ENCODE measurements at places on chromosomes 3 and 15. TPM values are rescaled to one million over a fixed set of nuclear protein-coding genes. Genes with fewer than 3 reads are reported as not detected.

GRCh38 chr3:53163444-53164387, 2.7 kb downstream of the PRKCD start:
- H3K36me3 ChIP-seq: no peaks in the 10 kb centered on the region
- no peak overlapping the region for H3K27ac ChIP-seq
- peaks cover 14% of the 10 kb centered on the region for H3K4me1 ChIP-seq
- peak overlapping the region; percentile 77 for H3K4me3 ChIP-seq
- H3K27me3 ChIP-seq: peaks cover 17% of the 10 kb centered on the region
- DNase-seq: no peak

DNA sequence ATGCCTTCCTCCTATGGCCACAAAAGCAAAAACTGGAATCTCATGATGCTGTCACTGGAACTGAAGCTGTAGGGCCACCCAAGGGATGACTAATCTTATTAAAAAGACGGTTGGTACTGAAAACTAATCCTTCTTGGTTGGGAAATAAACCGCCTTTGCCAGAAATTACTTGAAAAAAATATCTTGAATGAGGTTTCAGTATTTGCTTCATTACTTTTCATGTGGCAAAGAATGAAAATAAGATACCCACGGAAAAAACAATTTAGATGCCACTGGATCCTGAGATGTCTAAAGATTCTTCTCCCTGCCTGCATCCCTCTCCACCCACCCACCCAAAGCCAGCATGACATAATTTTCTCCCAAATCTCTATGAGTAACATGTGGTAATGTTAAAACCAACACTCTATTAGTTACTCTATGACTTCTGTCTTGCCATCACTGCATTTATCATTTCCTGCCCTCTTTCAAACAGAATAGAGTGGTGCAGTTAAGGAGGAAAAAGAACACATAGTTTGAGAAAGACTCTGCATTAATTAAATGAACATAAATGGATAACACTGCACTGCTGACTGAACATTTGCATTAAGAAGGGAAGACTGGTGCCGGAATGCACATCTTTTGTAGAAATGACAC, 111.8 kb upstream of the DPH6 start:
- DNase-seq: no peak
- H3K4me1 ChIP-seq: no peaks in the 10 kb centered on the region
- no peaks in the 10 kb centered on the region for H3K36me3 ChIP-seq
- H3K27me3 ChIP-seq: peaks cover 2% of the 10 kb centered on the region

DNA sequence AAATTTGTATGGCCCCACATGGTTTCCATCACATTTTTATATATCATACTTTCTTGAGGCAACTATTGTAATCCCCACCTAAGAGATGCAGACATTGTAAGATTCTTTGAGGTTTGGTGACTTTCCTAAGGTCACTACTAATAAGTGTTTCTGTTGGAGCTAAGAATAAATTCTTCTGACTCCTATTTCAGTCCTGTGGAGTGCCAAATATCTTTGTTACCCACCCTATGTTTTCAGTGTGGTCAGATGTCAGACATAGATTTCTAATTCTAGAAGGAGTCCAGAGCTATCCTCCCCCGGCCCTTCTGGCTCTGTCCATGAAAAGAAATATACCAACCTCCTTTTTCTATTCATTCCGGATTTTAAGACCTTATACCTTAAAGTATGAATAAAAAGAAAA, 46.2 kb upstream of the FILIP1L start:
- no peak overlapping the region for H3K27ac ChIP-seq
- peaks cover 2% of the 10 kb centered on the region for H3K27me3 ChIP-seq
- peaks cover 5% of the 10 kb centered on the region for H3K36me3 ChIP-seq
- no peak overlapping the region for H3K4me3 ChIP-seq
- DNase-seq: no peak
- no peaks in the 10 kb centered on the region for H3K4me1 ChIP-seq

The GRAMD2A gene
- total RNA-seq: not detected

The WDR72 gene
- 1.1 TPM for total RNA-seq

- no peak overlapping the region for H3K27ac ChIP-seq
- peak; percentile 66 for DNase-seq
- no peak overlapping the region for H3K4me3 ChIP-seq
- H3K4me1 ChIP-seq: peaks cover 19% of the 10 kb centered on the region
- H3K36me3 ChIP-seq: no peaks in the 10 kb centered on the region
- no peaks in the 10 kb centered on the region for H3K27me3 ChIP-seq
Observed at GRCh38 chr3:59920822-59921221, 871.0 kb upstream of the CFAP20DC start.

- no peaks in the 10 kb centered on the region for H3K4me1 ChIP-seq
- H3K36me3 ChIP-seq: peaks cover 4% of the 10 kb centered on the region
- H3K27me3 ChIP-seq: no peaks in the 10 kb centered on the region
Observed at GRCh38 chr3:142394921-142395622, 52.8 kb downstream of the XRN1 start.

- peaks cover 18% of the 10 kb centered on the region for H3K36me3 ChIP-seq
- no peak overlapping the region for H3K4me3 ChIP-seq
- peaks cover 10% of the 10 kb centered on the region for H3K27me3 ChIP-seq
- no peak for DNase-seq
Observed at GRCh38 chr3:127377801-127378655, 90.2 kb upstream of the PRR20G start.

The SNURF gene
- 41.9 TPM for total RNA-seq

- no peaks in the 10 kb centered on the region for H3K36me3 ChIP-seq
- H3K27me3 ChIP-seq: no peaks in the 10 kb centered on the region
- H3K27ac ChIP-seq: no peak overlapping the region
- H3K4me1 ChIP-seq: peaks cover 2% of the 10 kb centered on the region
- DNase-seq: no peak
- H3K4me3 ChIP-seq: no peak overlapping the region
Observed at GRCh38 chr3:171896316-171896715, 53.2 kb downstream of the TMEM212 start.

DNA sequence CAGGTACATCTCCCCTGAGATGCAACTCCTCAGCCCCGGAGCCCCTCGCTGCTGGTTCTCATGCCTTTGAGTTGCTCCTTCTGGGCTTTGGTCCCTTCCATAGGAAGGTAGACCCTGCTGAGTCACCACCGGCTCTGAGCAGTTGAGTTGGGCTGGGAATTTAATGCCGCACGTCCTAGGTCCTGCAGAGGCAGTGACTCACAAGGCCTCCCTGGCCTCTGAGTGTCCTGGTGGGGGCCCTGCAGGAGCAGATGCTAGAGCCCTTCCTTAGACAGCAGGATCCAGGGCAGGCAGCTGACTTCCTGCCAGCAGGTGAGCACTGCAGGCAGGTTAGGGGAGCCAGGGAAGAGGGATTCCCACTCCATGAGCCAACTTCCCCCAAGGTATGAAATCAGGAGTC, 5.5 kb upstream of the NTRK3 start:
- DNase-seq: no peak
- H3K36me3 ChIP-seq: no peaks in the 10 kb centered on the region
- H3K4me1 ChIP-seq: peaks cover 2% of the 10 kb centered on the region
- H3K27me3 ChIP-seq: peaks cover 6% of the 10 kb centered on the region

- no peak for DNase-seq
- H3K4me3 ChIP-seq: no peak overlapping the region
- no peak overlapping the region for H3K27ac ChIP-seq
- H3K4me1 ChIP-seq: peaks cover 2% of the 10 kb centered on the region
- no peaks in the 10 kb centered on the region for H3K36me3 ChIP-seq
Observed at GRCh38 chr3:153028381-153028780, 133.6 kb upstream of the RAP2B start.

DNA sequence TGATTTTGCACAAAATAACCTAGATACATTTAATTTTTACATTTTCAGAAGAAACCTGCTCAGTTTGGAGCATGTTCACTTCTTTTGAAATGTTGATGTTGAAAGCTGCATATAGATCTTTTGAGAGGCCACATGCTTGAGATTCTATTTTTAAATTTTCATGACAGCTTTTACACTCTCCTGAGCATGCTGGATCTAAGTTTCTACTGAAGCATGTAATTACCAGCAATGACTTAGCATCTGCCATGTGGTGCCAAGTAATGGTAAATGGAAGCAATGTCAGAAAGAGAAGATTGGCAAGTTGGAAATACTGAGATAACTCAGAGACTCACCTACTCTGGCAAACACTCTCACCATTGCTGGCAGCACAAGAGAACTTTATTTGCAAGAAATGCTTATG, 310.6 kb downstream of the NSUN3 start:
- no peaks in the 10 kb centered on the region for H3K36me3 ChIP-seq
- H3K27ac ChIP-seq: peak overlapping the region; percentile 36
- no peaks in the 10 kb centered on the region for H3K27me3 ChIP-seq
- no peak for DNase-seq
- no peak overlapping the region for H3K4me3 ChIP-seq
- peaks cover 14% of the 10 kb centered on the region for H3K4me1 ChIP-seq

- no peaks in the 10 kb centered on the region for H3K27me3 ChIP-seq
- no peak overlapping the region for H3K4me3 ChIP-seq
- DNase-seq: no peak
- H3K4me1 ChIP-seq: no peaks in the 10 kb centered on the region
- H3K36me3 ChIP-seq: no peaks in the 10 kb centered on the region
- H3K27ac ChIP-seq: no peak overlapping the region
Observed at GRCh38 chr3:131494706-131495105, 8.1 kb downstream of the MRPL3 start.

- H3K4me1 ChIP-seq: no peaks in the 10 kb centered on the region
- H3K36me3 ChIP-seq: no peaks in the 10 kb centered on the region
- no peak for DNase-seq
- no peak overlapping the region for H3K27ac ChIP-seq
- no peak overlapping the region for H3K4me3 ChIP-seq
Observed at GRCh38 chr3:100426067-100426682, 24.8 kb downstream of the LNP1 start.

GRCh38 chr15:43769584-43770228, 7.1 kb downstream of the ELL3 start:
- no peaks in the 10 kb centered on the region for H3K4me1 ChIP-seq
- DNase-seq: peak; percentile 74
- H3K36me3 ChIP-seq: no peaks in the 10 kb centered on the region
- H3K27ac ChIP-seq: no peak overlapping the region
- H3K27me3 ChIP-seq: peaks cover 2% of the 10 kb centered on the region

DNA sequence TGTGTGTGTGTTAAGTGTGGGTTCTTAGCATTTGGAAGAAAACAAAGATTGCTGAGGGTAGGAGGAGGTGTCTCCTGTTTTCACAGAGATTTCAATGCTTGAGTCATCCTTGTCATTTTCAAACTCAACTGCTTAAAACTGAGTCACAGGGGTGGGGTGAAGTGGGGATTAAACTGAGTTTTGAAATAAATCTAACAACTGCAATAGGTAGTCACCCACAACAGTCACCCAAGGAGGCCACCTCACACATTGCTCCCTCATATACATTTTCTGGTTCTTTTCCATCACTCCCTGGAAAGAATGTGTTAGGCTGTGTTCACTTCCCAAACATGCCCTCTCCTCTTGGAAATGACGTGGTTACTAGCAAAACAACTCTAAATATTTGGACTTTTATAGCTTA, 187.7 kb upstream of the CMC1 start:
- H3K27ac ChIP-seq: no peak overlapping the region
- H3K4me1 ChIP-seq: peaks cover 2% of the 10 kb centered on the region
- DNase-seq: no peak
- no peaks in the 10 kb centered on the region for H3K36me3 ChIP-seq
- peaks cover 1% of the 10 kb centered on the region for H3K27me3 ChIP-seq

DNA sequence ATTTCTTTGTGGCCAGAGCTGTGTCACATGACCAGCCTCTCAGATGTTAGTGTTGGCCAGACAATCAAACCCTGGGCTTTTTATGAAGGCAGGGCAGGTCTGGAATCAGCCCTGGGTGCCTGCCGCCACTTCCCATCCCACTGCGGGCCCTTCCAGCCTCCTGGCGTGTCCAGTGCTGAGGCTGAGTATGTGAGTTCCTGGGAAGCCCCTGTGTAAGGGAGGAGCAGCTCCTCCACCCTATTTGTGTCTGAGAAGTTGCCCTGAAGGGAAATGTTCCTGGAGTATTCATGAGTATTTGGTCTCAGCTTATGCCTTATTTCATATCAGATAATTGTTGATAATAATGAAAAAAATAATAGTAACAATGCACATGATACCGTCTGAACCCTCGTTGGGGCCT, 190.1 kb downstream of the NSMCE3 start:
- H3K4me1 ChIP-seq: peaks cover 1% of the 10 kb centered on the region
- H3K36me3 ChIP-seq: no peaks in the 10 kb centered on the region
- H3K27ac ChIP-seq: no peak overlapping the region
- peaks cover 3% of the 10 kb centered on the region for H3K27me3 ChIP-seq
- no peak for DNase-seq

DNA sequence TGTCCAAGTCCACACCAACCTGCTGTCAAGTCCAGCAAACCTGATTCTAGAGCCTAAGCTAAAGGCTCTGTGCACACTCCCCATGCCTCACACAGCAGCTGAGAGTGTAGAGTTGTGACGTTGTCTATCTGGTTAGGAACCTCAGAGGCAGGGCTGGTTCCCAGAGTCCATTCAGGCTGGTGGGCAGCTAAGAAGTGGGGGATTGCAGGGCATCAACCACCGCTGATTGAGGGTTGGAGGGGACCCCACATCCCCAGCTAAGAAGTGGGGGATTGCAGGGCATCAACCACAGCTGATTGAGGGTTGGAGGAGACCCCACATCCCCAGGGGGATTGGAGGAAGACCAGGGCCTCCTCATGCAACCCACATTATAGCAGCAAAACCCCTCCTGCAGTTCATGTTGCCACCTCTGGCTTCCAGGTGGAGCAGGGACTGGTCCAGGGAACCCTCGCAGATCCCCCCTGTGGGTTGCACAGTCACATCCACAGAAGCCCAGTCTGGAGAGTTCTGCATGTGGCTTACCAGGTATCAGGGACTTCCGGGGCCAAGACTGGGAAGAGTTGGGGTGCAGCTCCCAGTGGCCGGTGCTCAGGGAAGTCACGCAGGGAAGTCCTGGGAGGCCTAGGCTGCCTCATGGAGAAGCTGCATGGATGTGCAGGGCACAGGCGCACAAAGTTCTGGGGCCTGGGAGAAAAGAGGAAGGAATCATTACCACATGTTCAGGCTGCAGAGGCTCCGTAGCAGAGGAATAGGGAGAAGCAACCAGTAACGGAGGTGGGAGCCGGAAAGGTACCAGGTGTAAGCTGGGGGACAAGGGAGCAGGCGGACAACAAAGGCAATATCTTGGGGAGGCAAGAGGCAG, 71.4 kb upstream of the PCSK6 start:
- DNase-seq: no peak
- H3K4me1 ChIP-seq: no peaks in the 10 kb centered on the region
- H3K27me3 ChIP-seq: peaks cover 11% of the 10 kb centered on the region
- no peak overlapping the region for H3K27ac ChIP-seq
- H3K4me3 ChIP-seq: no peak overlapping the region

The KNG1 gene
- total RNA-seq: not detected

The SNX4 gene
- total RNA-seq: 53.2 TPM

The OXTR gene
- total RNA-seq: 4.0 TPM

The ADGRG7 gene
- total RNA-seq: not detected

GRCh38 chr15:93243573-93243972, 154.6 kb upstream of the RGMA start:
- no peak overlapping the region for H3K27ac ChIP-seq
- H3K4me1 ChIP-seq: peaks cover 26% of the 10 kb centered on the region
- H3K4me3 ChIP-seq: no peak overlapping the region
- peaks cover 7% of the 10 kb centered on the region for H3K27me3 ChIP-seq
- DNase-seq: no peak
